Naive thymus-derived CD4-positive, alpha-beta T cell (primary cell): ENCODE measurements at places on chromosomes 6 and 20.
A peak's percentile ranks its signal among the peaks of the same experiment; 100 is the strongest.

- no peaks in the 10 kb centered on the region for H3K36me3 ChIP-seq
- H3K4me3 ChIP-seq: no peak overlapping the region
- no peaks in the 10 kb centered on the region for H3K27me3 ChIP-seq
- H3K4me1 ChIP-seq: peaks cover 3% of the 10 kb centered on the region
Measured at GRCh38 chr20:2887715-2888114, 14.4 kb downstream of the PTPRA start.

GRCh38 chr20:5989539-5989938, 39.1 kb downstream of the MCM8 start:
- DNase-seq: no peak
- no peaks in the 10 kb centered on the region for H3K4me1 ChIP-seq
- no peak overlapping the region for H3K27ac ChIP-seq
- peaks cover 6% of the 10 kb centered on the region for H3K36me3 ChIP-seq
- H3K4me3 ChIP-seq: no peak overlapping the region

DNA sequence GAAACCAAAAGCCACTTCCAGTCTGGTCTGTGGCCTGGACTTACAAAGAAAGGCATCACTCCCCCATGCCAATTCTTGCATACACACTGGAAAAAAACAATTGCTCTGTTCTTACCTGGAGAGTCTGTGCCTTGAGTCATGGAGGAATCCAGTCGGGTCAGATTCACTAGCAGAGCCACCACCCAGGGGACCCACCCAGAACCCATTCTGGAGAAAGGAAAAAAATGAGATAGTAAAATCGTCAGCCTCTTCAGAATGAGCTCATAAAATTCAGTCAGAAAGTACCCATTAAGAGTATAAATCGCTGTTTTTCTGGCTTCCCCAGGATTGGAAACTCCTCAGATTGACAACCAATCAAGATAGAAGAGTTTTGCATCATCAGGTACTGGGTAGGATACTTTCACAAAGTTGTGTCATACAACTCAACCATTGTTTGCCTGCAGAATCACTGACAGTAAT, at the start of gene HLA-DOB:
Gene HLA-DOB, minus strand, starts transcription at position 257 of the 459 bp plus-strand sequence. Its CDS starts 51 bp downstream, at position 206.
- H3K27ac ChIP-seq: no peak within 1 kb of the TSS
- H3K36me3 ChIP-seq: no peaks in the 10 kb centered on the region

GRCh38 chr6:57224769-57225515, 2.8 kb upstream of the RAB23 start:
- H3K27me3 ChIP-seq: no peaks in the 10 kb centered on the region
- H3K36me3 ChIP-seq: no peaks in the 10 kb centered on the region
- no peaks in the 10 kb centered on the region for H3K4me1 ChIP-seq
- no peak overlapping the region for H3K4me3 ChIP-seq
- no peak for DNase-seq

DNA sequence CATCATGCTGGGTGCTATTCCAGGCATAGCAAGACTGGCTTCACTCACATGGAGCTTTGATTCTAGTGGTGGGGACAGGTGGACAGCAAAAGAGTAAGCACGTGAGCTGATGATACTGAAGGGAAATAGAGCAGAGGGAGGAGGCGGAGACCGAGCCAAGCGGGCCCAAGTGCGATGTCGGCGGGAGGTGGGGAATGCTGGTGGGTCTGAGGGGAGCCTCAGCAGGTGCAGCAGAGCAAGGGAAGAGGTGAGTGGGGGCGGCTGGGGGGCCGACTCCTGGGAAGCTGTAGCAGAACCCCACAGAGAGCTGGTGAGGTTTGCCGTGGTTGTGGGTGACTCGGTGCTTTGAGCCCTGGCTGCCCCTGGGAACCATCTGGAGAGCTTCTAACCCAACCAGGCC, 10.2 kb downstream of the RTEL1 start:
- no peaks in the 10 kb centered on the region for H3K27me3 ChIP-seq
- no peaks in the 10 kb centered on the region for H3K4me1 ChIP-seq
- peaks cover 52% of the 10 kb centered on the region for H3K36me3 ChIP-seq
- H3K27ac ChIP-seq: no peak overlapping the region
- DNase-seq: no peak

GRCh38 chr6:170176898-170177771, 113.7 kb downstream of the DLL1 start:
- no peaks in the 10 kb centered on the region for H3K27me3 ChIP-seq
- H3K27ac ChIP-seq: no peak overlapping the region
- H3K4me1 ChIP-seq: no peaks in the 10 kb centered on the region
- H3K4me3 ChIP-seq: no peak overlapping the region
- H3K36me3 ChIP-seq: no peaks in the 10 kb centered on the region
- DNase-seq: no peak

- no peaks in the 10 kb centered on the region for H3K27me3 ChIP-seq
- H3K4me3 ChIP-seq: no peak overlapping the region
- H3K36me3 ChIP-seq: no peaks in the 10 kb centered on the region
- H3K27ac ChIP-seq: no peak overlapping the region
Measured at GRCh38 chr20:41574802-41575389, 43.3 kb downstream of the CHD6 start.

- DNase-seq: no peak
- H3K4me3 ChIP-seq: no peak overlapping the region
- no peaks in the 10 kb centered on the region for H3K27me3 ChIP-seq
- H3K36me3 ChIP-seq: no peaks in the 10 kb centered on the region
- H3K27ac ChIP-seq: no peak overlapping the region
Measured at GRCh38 chr6:43916924-43917877, 147.2 kb downstream of the VEGFA start.

- no peak for DNase-seq
- no peak overlapping the region for H3K4me3 ChIP-seq
- no peaks in the 10 kb centered on the region for H3K36me3 ChIP-seq
- H3K27ac ChIP-seq: no peak overlapping the region
- no peaks in the 10 kb centered on the region for H3K4me1 ChIP-seq
Measured at GRCh38 chr6:126805861-126806260, 312.6 kb upstream of the RSPO3 start.

GRCh38 chr6:77055711-77056110, 407.6 kb downstream of the HTR1B start:
- DNase-seq: no peak
- no peaks in the 10 kb centered on the region for H3K4me1 ChIP-seq
- H3K27me3 ChIP-seq: no peaks in the 10 kb centered on the region
- no peak overlapping the region for H3K27ac ChIP-seq
- H3K4me3 ChIP-seq: no peak overlapping the region

- peak; percentile 41 for DNase-seq
- peak overlapping the region; percentile 59 for H3K4me3 ChIP-seq
- H3K27me3 ChIP-seq: no peaks in the 10 kb centered on the region
- peaks cover 3% of the 10 kb centered on the region for H3K4me1 ChIP-seq
- H3K27ac ChIP-seq: peak overlapping the region; percentile 70
Measured at GRCh38 chr6:31615748-31616147, 714 bp downstream of the AIF1 start.

- H3K27ac ChIP-seq: no peak overlapping the region
- no peaks in the 10 kb centered on the region for H3K4me1 ChIP-seq
- no peak overlapping the region for H3K4me3 ChIP-seq
- DNase-seq: no peak
- no peaks in the 10 kb centered on the region for H3K27me3 ChIP-seq
- H3K36me3 ChIP-seq: no peaks in the 10 kb centered on the region
Measured at GRCh38 chr6:168318579-168319278, 848 bp downstream of the DACT2 start.
